ENCODE measurements at places on chromosomes 16 and 17.

DNA sequence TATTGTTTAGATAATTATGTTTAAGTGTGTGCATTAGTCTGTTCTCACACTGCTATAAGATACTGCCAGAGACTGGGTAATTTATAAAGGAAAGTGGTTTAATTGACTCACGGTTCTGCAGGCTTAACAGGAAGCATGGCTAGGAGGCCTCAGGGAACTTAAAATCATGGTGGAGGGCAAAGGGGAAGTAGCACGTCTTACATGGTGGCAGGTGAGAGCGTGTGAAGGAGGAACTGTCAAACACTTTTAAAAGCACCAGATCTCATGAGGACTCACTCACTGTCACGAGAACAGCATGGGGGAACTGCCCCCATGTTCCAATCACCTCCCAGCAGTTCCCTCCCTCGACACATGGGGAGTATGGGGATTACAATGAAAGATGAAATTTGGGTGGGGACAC is 203.5 kb upstream of the GOT2 start:
- H3K4me3 ChIP-seq: no peak overlapping the region
- H3K36me3 ChIP-seq: no peaks in the 10 kb centered on the region
- DNase-seq: no peak
- H3K4me1 ChIP-seq: no peaks in the 10 kb centered on the region

GRCh38 chr16:4686497-4687210 is 6.7 kb upstream of the NUDT16L1 start:
- H3K27me3 ChIP-seq: no peaks in the 10 kb centered on the region
- peaks cover 15% of the 10 kb centered on the region for H3K36me3 ChIP-seq
- no peak overlapping the region for H3K4me3 ChIP-seq
- peaks cover 1% of the 10 kb centered on the region for H3K4me1 ChIP-seq
- DNase-seq: no peak

GRCh38 chr17:28974451-28974850 is 23.1 kb upstream of the PHF12 start:
- no peaks in the 10 kb centered on the region for H3K36me3 ChIP-seq
- no peak for DNase-seq

DNA sequence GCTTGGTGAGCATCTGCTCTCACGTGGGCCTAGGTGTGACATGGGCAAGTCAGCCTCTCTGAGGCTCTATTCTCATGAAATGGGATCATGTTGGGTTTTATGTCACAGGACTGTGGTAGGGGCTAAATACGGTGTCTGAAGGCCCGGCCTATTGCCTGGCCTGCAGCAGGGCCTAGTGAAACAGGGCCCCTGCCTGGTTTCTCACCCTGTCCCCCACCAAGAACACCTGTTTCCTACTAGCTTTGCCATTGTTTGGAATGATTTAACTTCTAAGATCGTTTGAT is 29.1 kb downstream of the POLR3E start:
- no peak for DNase-seq
- H3K27ac ChIP-seq: no peak overlapping the region

DNA sequence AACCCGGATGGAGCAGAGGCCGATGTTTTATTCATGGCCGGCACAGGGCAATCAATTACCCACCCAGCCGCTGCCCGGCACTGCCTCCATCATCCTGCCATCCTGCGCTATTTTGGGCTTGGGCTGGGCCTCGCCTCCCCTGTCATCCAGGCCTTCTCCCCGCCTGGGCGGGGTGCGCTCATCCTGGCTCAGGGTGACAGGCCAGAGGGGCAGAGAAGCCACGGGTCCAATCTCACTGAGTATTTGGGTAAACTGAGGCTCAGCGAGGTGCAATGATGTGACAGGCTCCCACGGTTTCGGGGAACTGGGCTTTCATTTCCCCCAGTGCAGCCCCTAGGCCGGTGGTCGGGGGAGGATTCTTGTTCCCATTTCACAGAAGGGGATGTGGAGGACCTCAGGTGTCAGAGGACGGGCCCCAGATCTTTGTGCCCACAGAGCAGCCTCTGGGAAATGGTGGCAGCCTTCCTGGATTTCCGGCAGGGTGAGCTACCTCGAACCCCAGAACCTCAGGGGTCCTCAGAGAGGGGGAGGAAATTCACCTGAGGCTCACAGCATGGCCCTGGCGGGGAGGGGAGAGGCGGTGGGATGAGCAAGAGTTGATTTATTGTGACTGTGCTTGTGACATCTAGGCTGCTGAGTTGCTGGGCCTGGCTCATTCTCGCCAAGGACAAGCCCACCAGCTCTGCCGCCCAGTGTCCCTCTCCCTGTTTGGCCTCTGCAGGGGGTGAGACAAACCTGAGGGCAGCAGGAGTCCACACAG is 23.8 kb upstream of the KCNJ12 start:
- H3K27ac ChIP-seq: no peak overlapping the region
- no peak for DNase-seq
- H3K36me3 ChIP-seq: no peaks in the 10 kb centered on the region
- peaks cover 2% of the 10 kb centered on the region for H3K4me1 ChIP-seq

- H3K36me3 ChIP-seq: peaks cover 5% of the 10 kb centered on the region
- H3K27ac ChIP-seq: no peak overlapping the region
- no peak for DNase-seq
- no peaks in the 10 kb centered on the region for H3K4me1 ChIP-seq
- no peak overlapping the region for H3K4me3 ChIP-seq
- H3K27me3 ChIP-seq: no peaks in the 10 kb centered on the region
Observed at GRCh38 chr16:47213761-47214440, 70.2 kb upstream of the NETO2 start.

DNA sequence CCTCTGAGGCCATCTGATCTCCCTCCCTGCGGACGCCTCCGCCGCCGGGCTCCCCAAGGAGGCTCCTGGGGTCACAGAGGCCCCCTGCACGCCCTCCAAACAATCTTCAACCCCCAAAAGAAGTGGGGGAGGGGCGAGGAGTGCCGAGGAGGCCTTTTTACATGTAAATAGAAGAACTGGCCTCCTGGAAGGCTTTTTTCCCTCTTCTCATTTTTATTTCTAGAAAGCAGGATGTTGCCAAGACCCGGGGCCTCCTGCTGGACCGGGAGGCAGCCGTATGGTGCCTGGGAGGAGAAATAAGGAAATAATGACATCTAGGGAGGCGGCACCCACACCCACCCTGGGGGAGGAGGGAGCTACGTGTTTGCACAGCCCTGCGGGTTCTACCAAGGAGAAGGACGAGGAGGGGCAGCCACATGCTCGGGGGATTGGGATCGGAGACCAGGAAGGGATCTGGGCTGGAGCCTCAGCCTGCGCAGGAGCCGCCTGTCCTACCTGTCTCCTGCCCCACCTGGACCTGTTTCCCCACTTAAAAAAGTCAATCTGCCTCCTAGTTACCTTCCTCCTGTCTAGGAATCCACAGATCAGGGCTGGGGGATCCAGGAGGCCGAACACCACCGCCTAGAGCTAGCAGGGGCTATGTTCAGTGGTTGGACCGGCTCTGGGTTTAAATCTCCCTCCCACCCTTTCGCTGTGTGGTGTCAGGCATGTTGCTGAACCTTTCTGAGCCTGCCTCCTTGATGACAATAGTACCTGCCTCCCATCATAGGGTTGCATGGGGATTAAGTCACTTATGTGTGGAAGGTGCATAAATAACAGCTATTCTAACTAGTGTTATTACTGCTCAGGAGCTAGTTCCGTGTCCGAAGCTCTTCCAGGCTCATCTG is 175.7 kb upstream of the GSE1 start:
- peaks cover 13% of the 10 kb centered on the region for H3K27me3 ChIP-seq
- no peak overlapping the region for H3K27ac ChIP-seq
- H3K4me1 ChIP-seq: no peaks in the 10 kb centered on the region
- no peak for DNase-seq

GRCh38 chr16:87812200-87812656 is 46.4 kb upstream of the KLHDC4 start:
- H3K4me1 ChIP-seq: peaks cover 25% of the 10 kb centered on the region
- peaks cover 46% of the 10 kb centered on the region for H3K27me3 ChIP-seq

DNA sequence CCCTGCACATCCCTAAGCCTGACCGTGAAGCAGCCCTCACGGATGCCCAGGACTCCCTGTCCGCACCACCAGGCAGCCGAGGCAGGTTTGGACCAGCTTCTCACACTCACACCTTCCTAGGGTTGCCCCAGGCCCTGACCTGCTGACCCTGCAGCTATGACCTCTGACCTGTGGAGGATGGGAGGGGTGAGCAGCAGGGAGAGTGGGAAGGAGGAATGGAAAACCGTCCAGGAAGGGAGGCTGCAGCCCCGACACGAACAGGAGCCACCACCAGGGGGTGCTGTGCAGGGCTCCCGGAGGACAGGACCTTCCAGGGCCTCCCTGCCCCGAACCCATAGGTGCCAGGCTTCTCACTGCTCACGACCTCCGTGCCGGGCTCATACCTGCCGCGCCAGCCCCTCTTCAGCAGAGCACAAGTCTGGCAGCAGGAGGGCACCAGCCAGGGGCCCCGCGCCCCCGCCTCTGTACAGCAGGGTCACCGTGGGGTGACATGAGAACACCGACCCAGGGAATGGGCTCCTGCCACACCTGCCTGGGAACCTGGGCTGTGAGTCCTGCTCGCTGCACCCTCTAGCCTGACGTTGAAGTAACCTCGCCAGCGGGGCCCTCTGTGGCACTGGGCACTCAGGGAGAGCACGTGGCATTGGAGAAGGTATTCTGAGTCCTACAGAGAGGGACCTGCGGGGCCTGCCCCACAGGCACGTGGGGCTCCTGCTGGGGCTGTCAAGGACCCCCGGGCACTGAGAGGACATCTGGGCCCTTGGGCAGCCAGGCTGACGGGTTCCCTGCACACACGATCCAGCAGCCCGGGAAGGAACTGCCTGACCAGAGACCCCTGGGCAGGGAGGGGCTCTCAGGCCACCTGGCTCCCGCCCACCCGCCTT is 37.6 kb downstream of the CTU2 start:
- H3K4me3 ChIP-seq: no peak overlapping the region
- peaks cover 41% of the 10 kb centered on the region for H3K4me1 ChIP-seq
- peak; percentile 79 for DNase-seq
- H3K36me3 ChIP-seq: peaks cover 5% of the 10 kb centered on the region

DNA sequence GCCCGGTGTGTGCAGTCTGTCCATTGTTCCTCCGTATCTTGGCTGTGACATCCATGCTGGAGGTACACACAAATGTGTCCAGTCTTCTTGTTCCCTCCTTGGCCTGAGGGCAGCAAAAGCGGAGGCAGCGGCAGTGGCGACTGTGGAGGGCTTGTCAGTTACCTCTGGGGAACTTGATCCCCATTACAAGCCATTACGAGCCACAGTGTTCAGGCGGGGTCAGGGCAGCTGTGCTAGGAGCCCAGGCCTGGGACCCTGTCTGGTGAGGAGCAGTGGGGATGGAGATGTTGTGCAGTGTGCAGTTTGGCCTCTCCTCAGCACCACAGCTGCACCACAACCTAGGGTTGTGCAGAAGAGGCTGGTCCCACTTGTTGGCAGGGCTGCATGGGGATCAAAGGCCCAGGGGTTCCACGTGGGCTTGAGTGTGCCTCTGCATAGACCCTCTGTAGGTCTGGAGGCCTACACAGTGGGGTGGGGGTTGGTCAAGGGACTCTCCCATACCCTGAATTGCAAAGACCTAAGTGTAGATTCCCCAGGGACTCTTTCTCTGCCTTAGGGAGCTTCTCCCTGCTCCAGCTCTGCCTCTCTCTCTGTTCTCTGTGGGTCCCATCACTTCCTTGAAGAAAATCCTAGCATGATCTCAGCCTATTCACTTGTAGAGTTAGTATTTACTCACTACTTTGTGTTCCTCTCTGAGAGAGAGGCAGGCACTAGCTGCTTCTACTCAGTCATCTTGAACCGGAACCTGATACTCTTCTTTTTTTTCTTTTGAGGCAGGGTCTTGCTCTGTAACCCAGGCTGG is 58.8 kb downstream of the SLFN11 start:
- DNase-seq: no peak
- peaks cover 13% of the 10 kb centered on the region for H3K27me3 ChIP-seq
- peaks cover 10% of the 10 kb centered on the region for H3K36me3 ChIP-seq
- H3K4me3 ChIP-seq: peak overlapping the region; percentile 82

DNA sequence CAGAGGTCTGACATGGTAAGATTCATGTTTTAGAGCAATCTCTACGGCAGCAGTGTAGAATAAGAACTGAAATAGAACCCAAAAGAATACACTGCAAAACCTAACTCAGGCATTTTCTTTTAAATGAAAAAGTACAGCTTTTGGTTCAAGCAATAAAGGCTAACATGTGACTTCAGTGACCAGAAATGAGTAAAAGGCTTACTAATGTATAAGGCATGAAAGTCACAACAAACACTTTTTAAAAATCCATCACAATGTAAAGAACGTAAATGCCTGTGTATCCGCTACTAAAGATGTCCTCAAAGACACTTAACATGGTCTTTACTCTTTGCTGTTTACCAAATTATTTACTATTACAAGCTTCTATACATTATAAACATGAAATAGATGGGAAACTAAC is 16.6 kb downstream of the KIAA0753 start:
- peaks cover 27% of the 10 kb centered on the region for H3K36me3 ChIP-seq
- H3K4me3 ChIP-seq: no peak overlapping the region
- H3K27ac ChIP-seq: no peak overlapping the region
- DNase-seq: no peak

- H3K36me3 ChIP-seq: no peaks in the 10 kb centered on the region
- DNase-seq: no peak
- no peaks in the 10 kb centered on the region for H3K4me1 ChIP-seq
- H3K4me3 ChIP-seq: no peak overlapping the region
Observed at GRCh38 chr17:10417431-10417830, 4.3 kb downstream of the MYH8 start.

DNA sequence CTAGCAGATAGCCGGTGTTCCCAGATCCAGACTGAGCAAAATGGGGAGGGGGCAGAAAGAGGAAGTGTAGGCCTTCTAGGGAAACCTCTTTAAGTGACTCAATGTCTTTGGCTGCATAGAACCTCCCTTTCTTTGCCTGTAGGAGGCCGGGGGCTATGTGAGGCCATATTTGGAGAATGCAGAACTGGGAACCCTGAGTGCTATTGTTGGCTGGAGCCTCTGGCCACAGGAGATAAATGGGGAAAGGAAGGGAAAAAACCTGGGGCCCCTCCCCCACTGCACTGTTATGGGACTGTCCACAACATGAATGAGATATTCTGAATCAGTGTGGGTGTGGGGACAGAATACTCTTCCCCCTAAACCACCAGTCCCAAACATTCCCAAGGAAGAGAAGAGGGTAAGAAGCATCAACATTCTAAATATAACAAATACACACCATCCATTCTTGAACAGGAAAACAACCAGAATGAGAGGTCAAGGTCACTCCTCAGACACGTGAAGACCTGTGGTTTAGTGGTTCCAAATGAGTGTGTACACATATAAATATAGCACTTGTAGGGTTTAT is 2.4 kb downstream of the VPS25 start:
- peaks cover 43% of the 10 kb centered on the region for H3K4me1 ChIP-seq
- H3K36me3 ChIP-seq: peaks cover 51% of the 10 kb centered on the region
- DNase-seq: no peak
- no peak overlapping the region for H3K4me3 ChIP-seq
- no peak overlapping the region for H3K27ac ChIP-seq

GRCh38 chr17:50816271-50816670 is 19.1 kb upstream of the WFIKKN2 start:
- peaks cover 61% of the 10 kb centered on the region for H3K27me3 ChIP-seq
- no peak overlapping the region for H3K4me3 ChIP-seq
- peaks cover 8% of the 10 kb centered on the region for H3K4me1 ChIP-seq
- H3K36me3 ChIP-seq: no peaks in the 10 kb centered on the region
- no peak overlapping the region for H3K27ac ChIP-seq

- H3K4me1 ChIP-seq: no peaks in the 10 kb centered on the region
- H3K4me3 ChIP-seq: no peak overlapping the region
- H3K27ac ChIP-seq: no peak overlapping the region
- no peaks in the 10 kb centered on the region for H3K36me3 ChIP-seq
- DNase-seq: no peak
Observed at GRCh38 chr16:80468029-80468428, 72.8 kb upstream of the DYNLRB2 start.
